ENCODE measurements at places on chromosomes 6 and 20.

DNA sequence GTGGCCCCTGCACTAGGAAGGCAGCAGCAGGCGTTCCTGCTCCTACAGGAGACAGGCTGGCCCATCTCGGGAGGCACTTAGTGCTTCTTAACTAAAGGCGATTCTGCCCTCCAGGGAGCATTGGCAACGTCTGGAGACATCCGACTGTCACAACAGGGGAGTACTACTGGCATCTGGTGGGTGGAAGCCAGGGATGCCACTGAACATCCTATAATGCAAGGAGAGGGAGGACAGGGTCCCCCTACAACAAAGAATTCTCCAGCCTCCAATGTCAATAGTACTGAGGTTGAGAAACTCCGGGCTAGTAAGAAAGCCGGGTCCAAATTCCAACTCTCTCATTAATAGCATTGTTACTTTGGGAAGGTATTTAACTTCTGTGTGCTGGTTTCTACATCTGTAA lies 119.4 kb upstream of the ARMC2 start:
- DNase-seq = no peak
- H3K4me3 ChIP-seq = no peak overlapping the region
- no peaks in the 10 kb centered on the region for H3K4me1 ChIP-seq
- H3K27me3 ChIP-seq = no peaks in the 10 kb centered on the region
- no peaks in the 10 kb centered on the region for H3K36me3 ChIP-seq
- H3K27ac ChIP-seq = no peak overlapping the region

DNA sequence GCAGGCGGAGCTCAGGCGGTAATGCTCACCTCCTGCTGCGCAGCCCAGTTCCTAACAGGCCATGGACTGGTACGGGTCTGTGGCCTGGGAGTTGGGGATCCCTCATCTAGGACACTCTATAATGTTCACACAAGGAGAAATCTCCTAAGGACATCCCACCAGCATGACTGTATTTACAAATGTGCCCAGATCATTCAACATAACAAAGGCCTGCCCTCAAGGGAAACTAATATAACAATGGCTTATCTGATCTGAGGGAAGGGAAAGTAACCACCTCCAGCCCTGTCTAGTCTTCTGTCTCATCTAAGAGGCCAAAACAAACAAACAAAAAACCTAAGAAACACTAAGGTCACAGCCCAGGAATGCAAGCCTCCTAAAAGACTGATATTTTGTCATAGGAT lies 232.8 kb downstream of the RNGTT start:
- no peaks in the 10 kb centered on the region for H3K27me3 ChIP-seq
- no peak overlapping the region for H3K4me3 ChIP-seq
- H3K27ac ChIP-seq = no peak overlapping the region
- peaks cover 2% of the 10 kb centered on the region for H3K36me3 ChIP-seq
- no peak for DNase-seq
- H3K4me1 ChIP-seq = peaks cover 4% of the 10 kb centered on the region

DNA sequence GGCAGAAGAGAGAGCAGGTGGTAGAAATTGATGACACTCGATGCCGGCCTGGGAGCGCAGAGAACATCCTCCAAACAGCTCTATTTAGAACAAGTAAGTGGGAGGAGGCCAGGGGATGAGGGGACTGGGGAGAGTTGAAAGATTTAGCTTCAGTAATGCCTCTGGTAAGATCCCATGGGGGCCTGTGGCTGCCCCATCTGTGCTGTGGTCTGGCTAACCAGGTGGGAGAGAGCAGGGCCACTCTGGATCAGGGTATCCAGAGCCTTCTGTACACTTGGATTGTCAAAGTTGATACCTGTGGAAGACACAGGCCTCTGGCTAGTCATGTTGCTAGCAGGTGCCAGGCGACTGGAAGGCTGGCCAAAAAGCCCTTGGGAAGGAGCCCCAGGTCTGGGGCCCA lies 27.6 kb downstream of the NCOA5 start:
- H3K27ac ChIP-seq = no peak overlapping the region
- H3K4me3 ChIP-seq = no peak overlapping the region
- peaks cover 10% of the 10 kb centered on the region for H3K27me3 ChIP-seq
- H3K4me1 ChIP-seq = peaks cover 29% of the 10 kb centered on the region
- no peak for DNase-seq

DNA sequence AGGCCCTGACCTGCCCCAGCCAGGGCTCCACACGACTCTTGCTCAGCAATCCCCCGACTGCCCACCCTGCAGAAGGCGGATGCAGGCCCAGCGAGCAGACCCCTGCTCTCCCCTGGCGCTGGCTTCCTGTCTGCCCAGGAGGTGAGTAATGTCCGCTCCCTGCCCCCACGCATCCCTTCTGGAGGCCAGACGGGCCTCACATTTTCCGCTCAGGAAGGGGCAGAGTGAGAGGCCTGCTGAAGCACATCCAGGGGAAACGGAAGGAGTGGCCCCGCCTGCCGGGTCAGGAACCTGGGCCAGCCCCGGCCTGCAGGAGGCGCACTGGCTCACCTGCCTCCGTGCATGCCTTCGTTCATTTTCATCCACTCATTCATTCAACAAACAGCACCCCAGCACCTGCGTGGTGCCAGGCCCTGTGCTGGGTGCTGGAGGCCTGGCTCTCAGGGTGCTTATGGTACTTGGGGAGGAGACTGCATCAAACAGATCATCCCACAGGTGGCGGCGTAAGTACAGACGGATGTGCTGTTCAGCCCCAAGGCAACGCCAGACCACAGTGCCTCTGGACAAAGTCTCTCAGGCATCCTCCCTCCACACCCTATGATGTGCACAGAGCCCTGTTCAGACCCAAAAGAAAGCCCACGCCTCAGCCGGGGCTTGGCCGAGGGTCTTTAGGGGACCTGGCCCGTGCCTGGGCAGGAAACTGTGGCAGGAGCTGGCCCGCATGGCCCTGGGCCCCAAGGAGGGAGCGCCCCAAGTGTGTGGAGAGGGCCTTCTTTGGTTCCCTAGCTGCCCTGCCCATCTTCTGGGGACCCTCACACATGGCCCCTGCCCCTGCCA lies 112.1 kb downstream of the ASXL1 start:
- H3K4me1 ChIP-seq = peaks cover 49% of the 10 kb centered on the region
- H3K4me3 ChIP-seq = no peak overlapping the region
- peak; percentile 51 for DNase-seq
- no peak overlapping the region for H3K27ac ChIP-seq
- peaks cover 32% of the 10 kb centered on the region for H3K36me3 ChIP-seq

DNA sequence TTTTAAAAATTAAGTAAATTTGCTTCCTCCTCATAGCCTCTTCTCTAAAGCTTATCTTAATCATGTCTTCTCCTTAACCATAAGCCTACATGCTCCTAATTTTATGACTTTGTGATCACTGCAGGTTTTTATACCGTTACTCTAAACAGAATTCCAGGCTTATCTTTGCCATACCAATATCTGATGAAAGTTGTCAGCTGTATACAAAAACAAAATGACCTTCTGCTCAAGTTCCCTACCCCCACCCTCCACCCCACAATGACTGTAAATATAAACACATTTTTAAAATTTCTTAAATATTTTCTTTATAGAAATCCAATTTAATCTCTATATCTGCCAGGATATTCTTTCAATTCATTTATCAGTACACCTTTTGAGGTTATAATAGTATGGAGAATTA lies 60.5 kb upstream of the SGK1 start:
- H3K27ac ChIP-seq = no peak overlapping the region
- no peaks in the 10 kb centered on the region for H3K27me3 ChIP-seq
- no peaks in the 10 kb centered on the region for H3K36me3 ChIP-seq
- DNase-seq = no peak
- no peaks in the 10 kb centered on the region for H3K4me1 ChIP-seq

DNA sequence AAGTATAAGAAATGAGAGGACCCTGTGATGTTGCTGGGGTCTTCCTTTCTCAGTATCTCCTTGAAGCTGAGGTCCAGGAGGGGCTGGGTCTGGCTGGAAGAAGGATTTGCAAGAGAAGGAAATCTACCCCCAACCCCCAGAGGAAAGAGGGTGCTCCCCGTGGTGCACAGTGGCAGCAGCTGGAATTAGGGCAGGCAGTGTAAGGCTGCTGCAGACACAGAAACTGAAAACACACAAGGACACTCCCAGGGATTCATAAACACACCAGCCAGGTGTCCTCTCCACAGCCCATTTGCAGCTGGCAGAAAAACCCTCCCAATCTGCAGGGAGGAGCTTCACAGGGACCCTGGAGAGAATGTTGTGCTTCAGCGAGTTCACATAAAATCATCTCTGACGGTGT lies 297.2 kb downstream of the CDH26 start:
- H3K27ac ChIP-seq = no peak overlapping the region
- DNase-seq = no peak
- no peak overlapping the region for H3K4me3 ChIP-seq
- H3K27me3 ChIP-seq = no peaks in the 10 kb centered on the region
- H3K36me3 ChIP-seq = no peaks in the 10 kb centered on the region
- H3K4me1 ChIP-seq = no peaks in the 10 kb centered on the region

DNA sequence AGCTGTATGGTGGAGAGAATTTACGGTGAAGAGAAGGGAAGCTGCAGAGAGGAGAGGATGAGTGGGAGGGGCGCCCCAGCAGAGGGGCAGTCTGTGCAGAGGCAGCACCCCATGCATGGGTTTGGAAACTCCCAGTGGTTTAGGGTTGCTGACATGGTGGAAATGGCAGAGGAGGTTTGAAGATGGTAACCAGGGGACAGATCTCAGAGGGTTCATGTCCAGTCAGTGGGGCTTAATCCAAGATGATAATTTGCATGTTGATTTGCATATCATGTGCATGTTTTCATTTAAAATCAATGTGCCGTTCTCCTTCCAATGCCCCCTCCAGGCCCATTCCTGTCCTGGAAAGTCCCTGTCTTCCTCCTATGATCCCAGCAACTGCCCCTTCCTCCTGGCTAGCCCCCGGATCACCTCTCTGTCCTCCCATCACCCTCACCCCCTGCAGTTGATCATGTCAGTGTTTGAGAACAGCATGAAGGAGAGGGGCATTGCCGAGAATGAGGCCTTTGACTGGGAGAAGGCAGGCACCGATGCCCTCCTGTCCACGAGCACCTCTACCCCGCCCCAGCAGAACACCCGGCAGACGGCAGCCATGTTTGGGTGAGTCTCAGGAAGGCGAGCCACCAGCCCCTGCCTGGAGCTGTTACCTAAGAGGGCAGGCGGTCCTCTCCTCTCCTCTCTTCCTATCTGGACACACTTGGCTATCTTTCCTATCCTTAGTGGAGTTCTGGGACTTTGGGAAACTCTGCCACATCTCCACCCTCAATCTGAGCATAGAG lies 14.3 kb downstream of the TTBK1 start:
- no peaks in the 10 kb centered on the region for H3K4me1 ChIP-seq
- no peak overlapping the region for H3K4me3 ChIP-seq
- no peaks in the 10 kb centered on the region for H3K27me3 ChIP-seq
- no peaks in the 10 kb centered on the region for H3K36me3 ChIP-seq
- no peak for DNase-seq

- peaks cover 25% of the 10 kb centered on the region for H3K4me1 ChIP-seq
- H3K36me3 ChIP-seq = no peaks in the 10 kb centered on the region
- no peaks in the 10 kb centered on the region for H3K27me3 ChIP-seq
These were observed 10.6 kb upstream of the BAK1 start for GRCh38 chr6:33590531-33591198.

DNA sequence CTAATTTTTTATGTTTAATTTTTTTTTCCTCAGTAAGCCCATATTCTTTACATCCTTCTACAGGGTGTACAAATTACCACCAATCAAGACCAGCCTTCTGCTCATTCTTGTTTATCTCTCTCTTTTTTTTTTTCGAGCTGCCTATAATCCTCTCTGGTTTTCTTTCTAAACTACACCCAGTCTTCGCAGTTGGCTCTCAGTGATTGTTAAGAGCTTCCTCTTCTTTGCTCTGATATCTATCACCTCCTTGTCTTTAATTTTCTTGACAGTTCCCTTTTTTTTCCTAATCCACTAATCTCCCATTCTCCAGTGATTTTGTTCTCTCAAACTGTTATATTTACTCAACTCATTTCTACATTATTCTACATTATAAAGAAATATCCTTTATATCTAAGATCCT lies 38.5 kb upstream of the PTPRK start:
- no peaks in the 10 kb centered on the region for H3K4me1 ChIP-seq
- DNase-seq = no peak
- H3K36me3 ChIP-seq = no peaks in the 10 kb centered on the region
- H3K4me3 ChIP-seq = no peak overlapping the region
- H3K27me3 ChIP-seq = no peaks in the 10 kb centered on the region

DNA sequence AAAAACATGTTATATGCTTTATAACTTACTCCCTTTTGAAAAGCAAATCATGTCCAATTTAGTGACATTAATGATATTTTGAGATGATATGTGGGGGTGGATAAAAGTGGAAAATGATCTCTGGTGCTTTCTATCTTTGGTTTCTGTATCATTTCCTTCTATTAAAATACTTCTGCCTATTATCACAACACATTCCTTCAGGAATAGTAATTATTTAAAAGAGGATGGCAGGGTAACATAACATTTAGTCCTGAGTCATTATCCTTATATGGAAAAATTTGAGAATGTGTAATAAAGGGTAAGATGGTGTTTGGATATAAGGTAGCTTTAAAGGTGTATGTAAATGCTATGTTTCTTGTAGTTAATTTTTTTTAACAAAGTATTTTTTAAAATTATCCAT lies 657.7 kb downstream of the PHF3 start:
- DNase-seq = no peak
- no peaks in the 10 kb centered on the region for H3K36me3 ChIP-seq
- no peaks in the 10 kb centered on the region for H3K4me1 ChIP-seq
- no peaks in the 10 kb centered on the region for H3K27me3 ChIP-seq

- no peaks in the 10 kb centered on the region for H3K36me3 ChIP-seq
- no peak overlapping the region for H3K27ac ChIP-seq
- no peak for DNase-seq
- peaks cover 29% of the 10 kb centered on the region for H3K4me1 ChIP-seq
- H3K4me3 ChIP-seq = no peak overlapping the region
These were observed 20.1 kb downstream of the PLCB1 start for GRCh38 chr20:8152183-8152582.

DNA sequence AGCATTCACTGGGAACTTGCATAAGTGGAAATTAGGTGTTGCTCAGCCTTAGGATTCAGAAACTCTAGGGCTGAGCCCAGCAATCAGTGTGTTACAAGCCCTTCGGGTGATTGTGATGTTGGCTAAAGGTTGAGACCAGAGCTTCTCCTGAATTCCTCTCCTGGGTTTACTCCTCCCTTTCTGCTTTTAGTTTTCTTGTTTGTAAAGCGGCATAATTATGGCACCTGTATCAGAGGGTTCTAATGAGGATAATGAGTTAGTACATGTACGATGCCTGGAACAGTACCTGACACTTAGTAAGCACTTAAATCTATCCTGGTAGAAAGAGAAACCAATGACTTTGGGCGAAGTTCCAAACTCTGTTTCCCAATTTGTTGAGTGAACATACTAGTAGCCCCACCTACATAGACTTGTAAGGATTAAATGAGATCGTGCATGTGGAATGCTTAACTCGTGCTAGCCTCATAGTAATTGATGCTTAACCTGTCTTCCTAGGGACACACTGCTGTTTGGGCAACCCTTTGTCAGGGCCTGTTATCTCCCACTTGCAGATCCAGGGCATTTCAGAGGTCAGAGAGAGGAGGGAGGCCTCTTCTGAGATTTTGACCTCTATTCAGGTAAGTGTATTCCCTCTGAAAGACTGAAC lies 932 bp upstream of the EZR start:
- no peaks in the 10 kb centered on the region for H3K27me3 ChIP-seq
- DNase-seq = peak; percentile 40
- H3K36me3 ChIP-seq = peaks cover 6% of the 10 kb centered on the region

- no peak for DNase-seq
- no peak overlapping the region for H3K27ac ChIP-seq
These were observed 11.7 kb upstream of the SIRPB1 start for GRCh38 chr20:1631309-1632151.

- no peaks in the 10 kb centered on the region for H3K27me3 ChIP-seq
- H3K4me1 ChIP-seq = no peaks in the 10 kb centered on the region
- H3K27ac ChIP-seq = no peak overlapping the region
- DNase-seq = no peak
These were observed 19.3 kb downstream of the MYLK4 start for GRCh38 chr6:2731281-2731909.

GRCh38 chr20:21184819-21185218 lies 58.9 kb downstream of the KIZ start:
- DNase-seq = no peak
- H3K4me3 ChIP-seq = no peak overlapping the region
- no peaks in the 10 kb centered on the region for H3K27me3 ChIP-seq
- H3K27ac ChIP-seq = no peak overlapping the region
